AML-193 (cell line): ENCODE measurements at places on chromosomes 2 and 18.

- DNase-seq = no peak
Measured at GRCh38 chr18:79787865-79788733, 9.6 kb upstream of the KCNG2 start.

- no peak for DNase-seq
Measured at GRCh38 chr2:235520787-235521186, 26.9 kb downstream of the AGAP1 start.

DNA sequence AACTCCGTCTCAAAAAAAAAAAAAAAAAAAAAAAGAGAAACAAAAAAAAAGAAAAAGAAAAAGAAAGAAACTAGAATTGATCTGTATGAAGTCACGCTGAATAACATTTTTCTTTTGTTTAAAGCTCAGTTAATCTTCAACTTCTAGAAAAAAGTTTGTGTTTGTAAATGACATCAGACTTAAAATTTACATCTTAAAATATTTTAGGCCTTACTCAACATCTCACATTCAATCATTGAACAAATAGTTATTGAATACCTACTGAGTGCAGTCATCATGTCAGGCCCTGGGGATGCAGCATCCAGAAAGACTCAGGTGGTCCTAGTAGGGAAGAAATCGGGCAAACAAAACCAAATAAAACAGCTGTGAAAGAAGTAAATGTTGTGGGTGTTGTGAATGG lies 292.3 kb upstream of the FANCL start:
- DNase-seq = no peak

GRCh38 chr2:180905002-180905401 lies 75.4 kb upstream of the UBE2E3 start:
- no peak for DNase-seq

GRCh38 chr2:152046940-152047339 lies 51.9 kb downstream of the CACNB4 start:
- no peak for DNase-seq

- peak; percentile 42 for DNase-seq
Measured at GRCh38 chr2:176454893-176455815, 185.9 kb downstream of the MTX2 start.

DNA sequence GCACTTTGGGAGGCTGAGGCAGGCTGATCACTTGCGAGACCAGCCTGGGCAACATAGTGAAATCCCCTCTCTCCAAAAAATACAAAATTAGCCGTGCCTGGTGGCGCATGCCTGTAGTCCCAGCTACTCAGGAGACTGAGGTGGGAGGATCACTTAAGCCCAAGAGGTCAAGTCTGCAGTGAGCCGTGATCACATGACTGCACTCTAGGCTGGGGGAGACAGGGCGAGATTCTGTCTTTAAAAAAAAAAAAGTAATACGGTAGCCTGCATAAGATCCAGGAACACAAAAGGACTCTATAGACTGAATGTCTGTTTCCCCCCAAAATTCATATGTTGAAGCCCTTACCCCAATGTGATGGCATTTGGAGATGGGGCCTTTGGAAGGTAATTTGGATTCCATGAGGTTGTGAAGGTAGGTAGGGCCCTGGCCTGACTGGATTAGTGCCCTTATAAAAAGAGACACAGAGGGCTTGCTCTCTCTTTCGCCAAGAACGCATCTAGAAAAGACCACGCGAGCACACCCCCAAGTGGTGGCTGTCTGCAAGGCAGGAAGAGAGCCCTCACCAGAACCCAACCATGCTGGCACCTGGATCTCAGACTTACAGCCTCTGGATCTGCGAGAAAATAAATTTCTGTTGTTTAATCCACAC lies 17.0 kb downstream of the MBOAT2 start:
- DNase-seq = no peak

- DNase-seq = no peak
Measured at GRCh38 chr2:207067473-207067872, 98.3 kb downstream of the KLF7 start.

DNA sequence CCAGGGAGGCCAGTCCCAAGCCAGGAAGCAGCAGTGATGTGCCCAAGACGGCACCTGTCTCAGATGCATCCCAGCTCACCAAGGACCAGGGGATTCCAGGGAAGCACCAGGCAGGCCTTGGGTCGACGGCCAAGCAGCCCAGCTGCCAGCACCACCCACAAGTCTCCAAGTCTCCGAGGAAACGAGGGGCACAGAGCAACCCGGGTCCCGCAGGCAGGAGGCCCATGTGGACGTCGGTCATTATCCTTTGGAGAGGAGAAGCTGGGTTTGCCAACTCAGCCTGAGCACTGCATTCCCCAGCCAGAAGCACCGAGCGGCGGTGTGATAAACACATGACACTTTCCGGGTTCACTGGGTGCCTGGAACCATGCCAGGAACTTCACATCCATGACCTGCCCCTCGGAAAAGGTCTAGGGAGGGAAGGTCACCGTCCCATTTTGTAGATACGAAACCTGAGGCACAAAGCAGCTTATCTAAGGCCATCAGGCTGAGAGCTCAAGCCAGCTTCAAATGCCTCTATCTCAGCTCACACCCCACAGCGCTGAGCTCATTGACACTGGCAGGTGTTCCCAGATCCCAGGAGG lies 104.5 kb downstream of the ZNF516 start:
- no peak for DNase-seq

DNA sequence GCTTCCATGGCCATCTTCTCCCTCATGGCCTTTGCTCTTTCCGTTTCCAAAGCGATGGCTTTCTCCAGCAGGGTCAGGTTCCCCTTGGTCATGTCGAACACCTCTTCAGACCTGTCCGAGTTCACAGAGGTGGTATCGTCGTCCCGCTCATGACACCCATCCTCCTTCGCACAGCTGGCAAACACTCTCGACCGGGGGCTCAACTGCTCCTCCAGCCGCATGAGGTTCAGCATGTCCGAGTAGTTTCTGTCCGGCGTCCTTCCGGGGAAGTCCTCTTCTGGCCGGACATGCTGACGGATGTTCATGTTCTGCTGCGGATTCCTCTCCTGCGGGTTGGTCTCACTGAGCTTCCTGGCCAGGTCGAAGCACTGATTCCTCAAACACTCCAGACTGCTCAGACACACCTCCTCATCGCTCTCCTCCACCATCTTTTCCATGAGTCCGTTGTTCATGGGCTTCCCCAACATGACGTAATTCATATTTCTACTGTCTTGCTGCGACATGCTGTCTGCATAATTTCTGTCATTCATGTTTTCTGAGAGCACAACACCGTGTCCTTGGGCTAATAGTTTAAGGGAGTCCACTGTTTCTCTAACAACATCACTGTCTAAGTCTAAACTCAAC lies 178.2 kb upstream of the PXDN start:
- no peak for DNase-seq

GRCh38 chr2:237254911-237255578 lies 158.9 kb downstream of the COL6A3 start:
- DNase-seq = no peak

- no peak for DNase-seq
Measured at GRCh38 chr2:37671816-37672103, 318 bp upstream of the CDC42EP3 start.

GRCh38 chr2:38460313-38460712 lies 83.2 kb upstream of the ATL2 start:
- no peak for DNase-seq

DNA sequence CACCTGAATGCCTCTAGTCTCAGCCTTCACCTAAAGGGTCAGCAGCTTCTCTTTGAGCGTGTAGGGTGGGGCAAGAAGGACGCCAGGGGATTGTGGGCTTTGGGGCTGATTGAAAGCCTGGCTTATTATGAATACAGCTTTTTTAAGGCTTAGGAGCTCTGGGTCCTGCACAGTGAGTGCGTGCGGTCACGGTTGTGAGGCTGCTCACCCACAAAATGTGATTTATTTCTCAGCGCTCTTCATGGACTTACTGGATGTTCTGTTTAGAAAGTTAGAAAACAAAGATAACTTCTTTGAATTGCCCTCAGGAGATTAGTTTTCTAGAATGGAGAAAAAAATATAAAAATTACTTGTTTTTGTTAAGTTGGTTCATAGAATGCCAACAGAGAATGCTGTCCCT lies 37.5 kb downstream of the HK2 start:
- DNase-seq = no peak

- no peak for DNase-seq
Measured at GRCh38 chr2:100286318-100286717, 36.0 kb downstream of the LONRF2 start.

- no peak for DNase-seq
Measured at GRCh38 chr2:221817052-221817451, 244.9 kb upstream of the EPHA4 start.

- no peak for DNase-seq
Measured at GRCh38 chr2:152251211-152251610, 75.6 kb upstream of the STAM2 start.

DNA sequence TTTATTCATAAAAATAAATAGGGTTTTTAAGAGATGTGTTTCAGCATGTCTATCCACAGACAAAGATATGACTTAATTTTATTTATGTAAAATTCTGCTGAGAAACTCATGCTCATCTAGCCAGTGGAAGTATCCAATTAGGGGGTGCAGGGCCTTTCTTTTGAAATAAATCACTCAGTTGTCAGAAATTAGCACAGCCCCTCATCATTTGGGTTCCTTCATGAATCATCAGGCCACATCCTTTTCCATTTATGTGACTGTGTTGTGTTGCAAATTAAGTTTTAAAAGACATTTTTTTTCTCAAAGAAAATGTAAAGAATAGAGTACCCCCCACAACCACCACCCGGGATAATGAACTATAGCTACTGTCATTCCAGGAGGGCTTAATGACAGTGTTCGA lies 185.8 kb downstream of the NRP2 start:
- no peak for DNase-seq

DNA sequence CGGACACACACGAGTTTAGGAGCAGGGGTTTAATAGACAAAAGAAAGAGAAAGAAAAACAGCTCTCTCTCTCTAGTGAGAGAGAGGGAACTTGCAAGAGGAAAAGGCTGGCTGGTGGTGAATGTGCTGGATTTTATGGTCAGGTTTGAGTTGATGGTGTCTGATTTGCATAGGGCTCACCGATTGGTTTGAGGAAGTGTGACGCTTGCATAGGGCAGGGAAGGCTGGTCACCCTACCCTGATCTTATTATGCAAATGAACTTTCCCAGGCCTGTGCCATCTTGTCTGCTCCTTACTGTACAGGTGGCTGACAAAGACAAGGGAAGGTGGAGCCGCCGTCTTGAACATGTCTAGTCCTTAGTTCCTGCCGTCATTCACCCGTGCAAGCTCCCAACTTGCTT lies 408.9 kb downstream of the RIT2 start:
- DNase-seq = no peak

DNA sequence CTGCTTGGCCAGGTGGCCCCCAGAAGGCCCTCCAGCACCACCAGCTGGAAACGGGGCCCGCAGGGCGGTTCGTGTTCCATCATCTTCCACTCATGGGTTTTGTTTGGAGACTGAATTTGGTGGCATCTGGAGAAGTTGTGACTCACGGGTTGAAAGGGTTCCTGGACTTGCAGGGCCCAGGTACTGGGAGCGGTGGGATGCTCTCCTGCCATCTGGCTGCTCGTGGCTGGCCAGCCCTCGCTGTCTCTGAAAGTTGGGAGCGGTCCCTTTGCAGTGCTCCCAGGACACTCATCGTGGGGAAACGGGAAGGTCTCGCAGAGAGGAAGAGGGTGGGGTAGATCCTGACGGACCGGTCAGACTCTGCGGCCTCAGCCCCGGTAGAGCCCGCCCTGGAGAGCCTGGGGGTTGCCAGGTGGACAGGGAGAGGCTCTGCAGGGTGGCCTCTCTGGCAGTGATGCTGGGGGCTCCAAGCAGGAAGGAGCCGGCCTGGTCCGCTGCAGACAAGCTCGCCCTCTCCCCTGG lies 47.5 kb downstream of the TWIST2 start:
- DNase-seq = no peak

GRCh38 chr2:8643250-8643995 lies 38.4 kb upstream of the ID2 start:
- no peak for DNase-seq

- peak; percentile 10 for DNase-seq
Measured at GRCh38 chr2:62724886-62725711, 19.6 kb downstream of the EHBP1 start.

DNA sequence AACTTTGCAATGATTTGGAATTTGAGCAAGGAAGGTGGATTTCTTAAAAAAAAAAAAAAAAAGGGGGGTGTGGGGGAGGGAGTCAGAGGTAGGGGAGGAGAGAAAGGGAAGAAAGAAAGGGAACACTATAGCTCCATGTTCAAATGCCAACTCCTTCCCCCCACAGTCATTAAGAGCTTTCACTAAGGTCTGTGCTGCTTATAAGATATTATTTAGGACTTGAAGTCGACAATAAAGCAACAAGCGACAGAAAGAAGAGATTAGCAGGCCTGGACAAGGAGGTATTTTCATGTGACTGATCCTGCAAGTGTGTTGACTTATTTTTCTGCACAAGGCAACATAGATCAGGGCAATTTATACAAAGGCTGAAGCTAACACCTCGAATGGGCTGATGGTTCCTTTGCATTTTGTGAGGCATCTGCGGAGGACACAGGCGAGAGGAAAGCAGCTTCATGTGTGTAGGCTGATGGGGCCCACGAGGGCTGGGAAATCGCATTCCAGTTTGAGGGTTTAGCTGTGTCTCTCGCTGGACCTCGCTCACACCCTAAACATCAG lies 382.0 kb downstream of the SOX11 start:
- no peak for DNase-seq

DNA sequence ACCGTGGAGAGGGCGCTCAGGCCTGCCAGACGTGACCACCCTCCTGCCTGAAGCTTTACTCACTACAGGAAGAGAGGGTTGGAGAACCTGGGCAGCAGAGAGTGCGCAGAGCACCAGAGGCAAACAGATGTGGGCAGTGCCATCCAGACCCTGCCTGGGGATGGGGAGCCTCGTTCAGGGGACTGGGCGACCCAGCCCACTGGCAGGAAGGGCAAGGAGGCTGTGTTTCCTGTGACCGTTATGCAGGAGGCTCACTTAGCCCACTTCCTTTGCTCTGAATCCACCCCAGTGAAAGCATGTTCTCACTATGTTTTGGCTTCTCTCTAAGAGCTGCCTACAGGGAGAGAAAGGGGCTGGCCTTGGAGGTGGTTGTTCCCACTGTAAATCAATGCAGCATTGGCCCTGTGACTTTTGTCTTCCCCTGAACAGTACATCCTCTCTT lies 23.0 kb upstream of the ACKR3 start:
- no peak for DNase-seq

- DNase-seq = no peak
Measured at GRCh38 chr2:96501886-96502810, 3.0 kb downstream of the NEURL3 start.

DNA sequence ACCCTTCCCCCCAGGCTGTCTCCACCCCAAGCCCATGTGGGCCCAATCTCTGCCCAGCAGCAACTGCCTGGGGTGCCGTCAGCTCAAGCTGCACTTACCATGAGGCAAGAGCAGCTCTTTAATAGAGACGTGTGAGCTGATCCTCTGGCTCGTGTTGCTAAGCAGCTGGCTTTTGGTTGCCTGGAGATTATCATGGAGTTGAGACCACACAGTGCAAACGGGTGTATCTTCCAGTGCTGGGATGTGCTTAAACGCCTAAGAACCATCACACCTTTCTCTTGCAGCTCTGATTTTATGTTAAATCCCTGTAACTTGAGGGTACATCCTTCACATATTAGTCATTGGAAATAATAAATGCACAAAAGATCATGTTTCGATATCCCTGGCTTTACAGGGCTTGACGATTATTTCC lies 271.1 kb downstream of the PRKCE start:
- no peak for DNase-seq

- no peak for DNase-seq
Measured at GRCh38 chr2:188046437-188046836, 245.2 kb upstream of the GULP1 start.

GRCh38 chr2:56185101-56185581 lies 1.4 kb downstream of the CCDC85A start:
- DNase-seq = no peak
